ENCODE measurements at places on chromosomes 13 and 19. TPM values are rescaled to one million over a fixed set of nuclear protein-coding genes. Genes with fewer than 3 reads are reported as not detected.

The NAA16 gene
- 7.3 TPM for total RNA-seq

The MISP gene
- total RNA-seq: 84.4 TPM

The ZNF730 gene
- not detected for total RNA-seq

The LIN37 gene
- 23.0 TPM for total RNA-seq

The LILRA1 gene
- not detected for total RNA-seq

The EPSTI1 gene
- total RNA-seq: 0.31 TPM

The DACH1 gene
- not detected for total RNA-seq

The GJB2 gene
- 0.75 TPM for total RNA-seq

Data from A549 treated with AZD2906 at 1 μM for 4 hours (cell line).